Activated CD8-positive, alpha-beta memory T cell treated with anti-CD3 and anti-CD28 coated beads for 1 hour (primary cell): ENCODE measurements at places on chromosomes 11 and 22.

GRCh38 chr11:111797145-111797581 is 31.0 kb upstream of the PPP2R1B start:
- no peak for DNase-seq

- DNase-seq = no peak
These were observed 94.8 kb upstream of the PRDM11 start for GRCh38 chr11:45051621-45052020.

DNA sequence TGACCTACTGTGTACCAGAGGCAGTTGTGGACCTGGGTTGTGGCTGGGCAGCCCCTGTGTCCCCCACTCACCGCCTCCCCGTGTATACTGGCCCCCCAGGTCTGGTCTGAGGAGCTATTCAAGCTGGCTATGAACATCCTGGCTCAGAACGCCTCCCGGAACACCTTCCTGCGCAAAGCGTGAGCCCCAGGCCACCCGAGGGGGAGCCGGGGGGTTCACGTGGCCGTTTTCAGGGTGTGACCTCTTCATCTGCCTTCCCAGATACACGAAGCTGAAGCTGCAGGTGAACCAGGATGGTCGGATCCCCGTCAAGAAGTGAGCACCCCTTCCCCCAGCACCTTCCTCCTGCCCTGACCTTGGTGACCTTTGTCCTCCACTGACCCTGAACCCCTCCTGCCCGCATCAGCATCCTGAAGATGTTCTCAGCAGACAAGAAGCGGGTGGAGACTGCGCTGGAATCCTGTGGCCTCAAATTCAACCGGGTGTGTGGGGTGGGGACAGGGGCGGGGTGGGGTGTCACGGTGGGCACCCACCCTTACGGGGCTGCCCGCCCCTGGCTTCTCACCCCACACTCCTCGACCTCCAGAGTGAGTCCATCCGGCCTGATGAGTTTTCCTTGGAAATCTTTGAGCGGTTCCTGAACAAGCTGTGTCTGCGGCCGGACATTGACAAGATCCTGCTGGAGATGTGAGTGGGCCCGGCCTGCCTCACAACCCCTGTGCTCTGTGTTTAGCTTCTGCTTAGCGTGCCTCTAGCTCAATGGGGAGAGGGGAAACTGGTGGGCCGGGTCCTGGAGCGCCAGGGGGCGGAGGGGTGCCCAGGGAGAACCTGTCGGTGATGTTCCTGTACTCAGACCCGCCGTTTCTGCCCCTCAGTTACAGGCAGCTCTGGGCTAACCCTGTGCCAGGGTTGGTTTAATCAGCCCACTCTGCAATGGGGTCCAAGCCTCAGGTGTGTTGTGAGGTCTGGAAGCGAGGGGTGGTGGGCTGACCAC is 4.1 kb downstream of the PLCB3 start:
- DNase-seq = no peak

GRCh38 chr22:26321469-26321913 is 107.6 kb upstream of the ASPHD2 start:
- no peak for DNase-seq

DNA sequence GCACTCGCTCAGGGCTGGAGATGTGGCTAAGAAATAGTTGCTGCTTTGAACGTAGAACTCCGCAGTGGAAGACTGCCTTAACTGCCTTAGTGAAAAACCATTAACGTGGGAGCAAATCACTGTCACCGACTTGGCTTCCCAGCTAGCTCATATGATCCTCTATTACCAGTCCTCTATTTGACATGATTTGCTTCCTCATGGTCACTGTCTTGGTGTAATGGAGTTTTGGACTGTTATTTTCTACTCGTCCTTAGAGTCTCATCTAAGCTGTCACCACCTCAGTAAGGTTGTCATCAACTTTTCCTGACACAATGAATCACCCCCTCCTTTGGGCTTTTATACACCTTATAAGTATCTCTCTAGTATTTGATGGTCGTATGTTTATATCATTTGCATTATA is 167.1 kb upstream of the NARS2 start:
- DNase-seq = no peak

DNA sequence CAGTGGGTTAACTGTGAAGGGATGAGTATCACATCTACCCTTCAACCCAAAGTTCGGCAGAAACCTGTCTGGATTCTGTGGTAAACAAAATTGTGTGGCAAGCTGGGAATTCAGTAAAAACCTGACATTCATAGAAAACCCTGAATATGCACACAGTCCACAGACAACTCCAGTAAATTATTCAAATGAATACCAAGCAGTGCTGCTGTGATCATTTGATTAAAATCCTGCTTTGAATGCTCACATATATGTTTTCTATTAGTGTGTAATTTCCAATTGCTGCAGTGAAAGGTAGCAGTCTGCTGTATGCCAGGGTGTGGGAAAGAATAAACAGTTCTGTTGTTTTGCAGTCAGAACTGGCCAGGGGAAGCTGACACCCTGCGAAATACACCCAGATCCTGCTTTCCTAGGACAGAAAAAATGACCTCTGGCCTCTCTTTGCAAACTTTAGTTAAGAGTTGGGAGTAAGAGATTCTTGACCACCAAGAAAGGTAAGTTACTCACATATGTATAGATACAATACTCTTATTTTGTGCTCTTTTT is 217.8 kb downstream of the FAM76B start:
- no peak for DNase-seq
